ENCODE measurements at places on chromosomes 2 and 18.

GRCh38 chr2:213689585-213689984 is 405.3 kb downstream of the SPAG16 start:
- no peak for DNase-seq

DNA sequence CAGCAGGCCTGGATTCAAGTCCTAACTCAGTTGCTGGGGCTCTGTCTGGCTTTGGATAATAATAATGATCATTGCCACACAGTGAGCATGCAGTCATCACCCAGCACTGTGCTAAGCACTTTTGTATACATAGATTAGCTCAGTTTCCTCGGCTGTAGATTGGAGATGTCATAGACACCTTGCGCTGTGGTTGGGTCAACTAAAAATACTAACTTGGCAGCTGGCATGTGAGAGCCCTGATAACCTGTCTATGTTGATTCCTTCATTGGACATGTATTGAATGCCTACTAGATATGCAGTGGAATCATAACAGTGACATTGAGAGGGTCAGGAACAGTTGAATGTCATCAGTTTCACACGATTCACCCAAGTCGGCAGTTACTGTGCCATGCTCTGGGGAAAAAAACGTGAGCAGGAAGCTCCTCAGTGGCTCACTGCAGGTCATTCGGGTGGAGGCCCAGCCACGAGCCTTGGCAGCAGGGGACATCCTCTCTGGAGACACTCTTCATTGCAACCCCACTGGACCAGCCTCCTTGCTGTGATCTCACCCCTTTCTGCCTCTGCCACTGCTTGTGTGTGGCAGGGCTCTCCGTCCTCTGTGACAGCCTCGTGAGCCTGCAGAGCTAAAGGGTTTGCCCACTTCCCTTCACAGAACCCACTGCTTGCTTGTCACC is 85.3 kb downstream of the NPAS2 start:
- no peak for DNase-seq

- no peak for DNase-seq
Measured at GRCh38 chr2:113228991-113229716, 49.6 kb downstream of the PAX8 start.

- DNase-seq, result no peak
Measured at GRCh38 chr2:233059797-233060500, at the start of gene INPP5D. Gene INPP5D (plus strand): TSS chr2:233060342. CDS start chr2:233060479, 137 bp downstream.

DNA sequence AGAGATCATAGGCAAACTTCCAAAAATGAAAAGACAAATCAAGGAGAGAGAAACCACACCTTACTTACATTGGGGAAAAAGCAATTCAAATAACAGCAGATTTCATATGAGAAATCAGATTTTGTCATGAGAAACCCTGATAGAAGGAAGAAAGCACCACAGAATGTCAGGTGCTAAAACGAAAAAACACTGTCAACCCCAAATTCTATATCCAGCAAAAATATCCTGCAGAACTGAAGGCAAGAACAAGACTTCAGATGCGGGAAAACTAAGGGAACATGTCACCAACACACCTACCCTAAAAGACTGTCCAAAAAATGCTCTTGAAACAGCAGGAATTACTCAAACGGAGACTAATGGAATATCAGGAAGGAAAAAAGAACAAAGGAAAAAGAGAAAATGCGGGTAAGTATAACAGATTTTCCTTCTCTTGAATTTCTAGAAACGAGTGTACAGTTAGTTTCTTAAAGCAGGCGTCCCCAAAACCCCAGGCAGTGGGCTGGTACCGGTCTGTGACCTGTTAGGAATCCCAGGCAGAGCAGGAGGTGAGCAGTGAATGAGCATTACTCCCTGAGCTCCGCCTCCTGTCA is 7.3 kb upstream of the ID2 start:
- no peak for DNase-seq

DNA sequence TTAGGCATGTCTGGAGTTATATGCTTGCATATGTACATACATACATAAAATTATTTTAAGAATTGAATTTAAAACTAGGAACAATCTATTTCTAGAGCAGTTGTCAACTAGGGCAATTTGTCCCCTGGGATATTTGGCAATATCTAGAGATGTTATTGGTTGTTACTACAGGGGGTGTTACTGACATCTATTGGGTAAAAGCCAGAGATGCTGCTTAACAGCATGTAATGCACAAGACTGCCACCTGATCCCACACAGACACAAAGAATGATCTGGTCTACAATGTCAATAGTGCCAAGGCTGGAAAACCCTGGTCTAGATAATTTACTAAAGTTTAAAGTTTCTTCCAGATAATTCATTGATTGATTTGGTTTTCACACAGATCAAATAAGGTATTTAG is 185.3 kb downstream of the NYAP2 start:
- no peak for DNase-seq

DNA sequence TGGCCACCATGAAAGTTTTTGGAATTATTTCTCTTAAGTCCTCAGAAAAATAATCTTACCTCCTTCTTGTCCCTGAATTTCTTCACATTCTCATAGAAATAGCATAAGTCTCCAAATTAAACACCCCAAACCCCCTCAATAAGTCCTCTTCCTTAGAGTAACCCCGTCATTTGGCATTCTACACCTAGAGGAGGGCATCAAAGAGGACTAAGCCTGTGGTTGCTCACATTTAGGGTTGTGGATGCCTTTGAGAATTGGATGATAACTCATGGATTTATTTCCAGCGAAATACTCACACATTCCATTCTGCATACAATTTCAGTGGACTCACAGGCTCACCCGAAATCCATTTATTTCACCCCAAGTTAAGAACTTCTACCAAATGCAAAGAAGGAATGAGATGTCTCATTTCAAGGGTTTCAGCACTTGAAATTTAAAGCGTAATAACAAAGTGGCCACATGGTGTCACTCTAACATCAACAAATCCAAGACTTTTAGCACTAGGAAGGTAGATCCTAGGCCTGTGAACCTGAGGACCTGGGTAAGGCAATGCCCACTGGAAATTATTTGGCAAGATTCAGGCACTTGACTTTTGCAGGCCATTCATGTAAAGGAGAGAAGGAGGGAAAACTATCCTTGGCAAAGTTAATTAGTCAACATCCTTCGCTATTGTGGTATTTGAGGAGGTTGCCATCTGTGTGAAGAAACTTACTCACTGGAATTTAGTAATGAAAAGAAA is 24.6 kb downstream of the DYTN start:
- peak; percentile 70 for DNase-seq

Data from kidney tubule cell (primary cell).